ENCODE measurements at places on chromosomes 5 and 9.

- no peak for DNase-seq
Observed at GRCh38 chr5:172558076-172558976, 82.7 kb upstream of the NEURL1B start.

DNA sequence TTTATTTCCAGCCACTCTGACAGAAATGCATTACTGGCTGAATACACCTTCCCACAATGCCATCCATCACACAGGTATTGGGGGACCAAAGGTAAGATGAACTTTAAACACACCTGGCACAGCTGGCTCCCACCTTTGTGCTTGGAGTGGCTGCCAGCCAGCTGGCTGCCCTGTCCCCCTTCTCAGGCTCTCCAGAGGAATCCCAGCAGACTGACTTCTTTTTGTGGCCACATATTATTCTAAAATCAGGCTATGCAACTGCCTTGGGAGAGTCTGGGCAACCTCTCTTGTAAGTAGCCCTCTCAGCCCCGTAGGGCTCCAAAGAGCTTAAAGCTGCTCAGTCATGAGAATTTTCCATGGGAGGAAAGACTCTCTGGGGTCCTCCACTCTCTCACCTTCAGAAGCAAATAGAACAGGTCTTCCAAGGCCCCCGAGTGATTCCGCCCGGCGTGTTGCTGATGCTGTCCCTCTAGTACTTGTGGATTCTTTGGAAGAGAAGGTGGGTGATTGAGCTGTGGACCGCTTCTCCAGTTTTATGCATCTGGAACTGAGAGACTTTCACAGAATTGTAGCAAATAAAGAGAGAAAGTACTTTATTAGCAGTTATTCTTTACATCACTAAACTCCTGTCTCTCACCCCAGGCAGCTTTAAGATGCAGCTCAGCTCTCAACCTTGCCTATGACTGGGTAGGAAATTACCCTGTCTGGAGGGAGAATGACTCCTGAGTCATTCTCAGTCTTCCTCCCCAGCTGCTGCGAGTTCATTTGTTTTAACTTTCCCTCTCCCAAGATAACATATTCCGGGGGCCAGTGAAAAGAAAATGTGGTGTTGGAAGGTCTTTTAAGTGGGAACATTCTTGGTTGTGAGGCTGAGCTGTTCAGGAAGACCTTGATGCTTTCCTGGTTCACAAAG, 159.4 kb upstream of the PITX1 start:
- no peak for DNase-seq

- DNase-seq, result no peak
Observed at GRCh38 chr5:136246122-136246521, 53.2 kb upstream of the SMIM32 start.

GRCh38 chr9:104780796-104781395, 17.0 kb downstream of the NIPSNAP3B start:
- DNase-seq, result no peak

- no peak for DNase-seq
Observed at GRCh38 chr5:1383886-1384401, 39.0 kb upstream of the CLPTM1L start.
